ENCODE measurements at places on chromosomes 4 and X.

DNA sequence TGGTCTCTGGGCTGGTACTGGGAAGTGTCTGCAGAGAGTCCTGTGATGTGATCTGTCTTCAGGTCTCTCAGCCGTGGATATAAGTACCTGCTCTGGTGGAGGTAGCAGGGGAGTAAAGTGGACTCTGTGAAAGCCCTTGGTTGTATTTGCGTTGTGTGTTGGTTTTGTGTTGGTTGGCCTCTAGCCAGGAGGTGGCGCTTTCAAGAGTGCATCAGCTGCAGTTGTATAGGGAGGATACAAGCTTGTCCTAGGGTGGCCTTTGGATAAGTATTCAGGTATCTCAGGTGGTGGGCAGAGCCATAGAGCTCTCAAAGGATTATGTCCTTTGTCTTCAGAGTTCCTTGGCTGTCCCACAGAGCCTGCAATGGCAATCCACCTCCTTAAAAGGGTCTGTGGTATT, 111.6 kb downstream of the MAGEB17 start:
- no peak for DNase-seq

DNA sequence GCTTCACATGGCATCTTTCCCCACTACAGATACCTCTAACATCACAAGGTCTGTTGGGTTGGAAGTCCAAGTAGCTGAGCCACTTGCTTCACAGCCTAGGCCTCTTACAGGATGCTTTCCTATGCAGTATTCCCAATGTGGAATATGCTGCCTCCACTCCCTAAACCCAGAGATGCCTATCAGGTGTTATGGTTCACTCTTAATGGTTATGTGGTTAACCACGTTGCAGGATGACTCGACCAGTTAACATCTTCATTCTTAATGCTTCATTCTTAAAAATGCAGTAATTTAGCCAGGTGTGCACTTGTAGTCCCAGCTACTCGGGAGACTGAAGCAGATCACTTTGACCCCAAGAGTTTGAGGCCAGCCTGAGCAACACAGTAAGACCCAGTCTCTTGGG, 24.2 kb downstream of the HAUS3 start:
- no peak for DNase-seq

- no peak for DNase-seq
Measured at GRCh38 chr4:76061982-76062381, 12.5 kb upstream of the ART3 start.

GRCh38 chrX:69109706-69110105, 55.5 kb downstream of the PJA1 start:
- DNase-seq: no peak

GRCh38 chr4:147096667-147097604, 151.3 kb upstream of the TTC29 start:
- no peak for DNase-seq

DNA sequence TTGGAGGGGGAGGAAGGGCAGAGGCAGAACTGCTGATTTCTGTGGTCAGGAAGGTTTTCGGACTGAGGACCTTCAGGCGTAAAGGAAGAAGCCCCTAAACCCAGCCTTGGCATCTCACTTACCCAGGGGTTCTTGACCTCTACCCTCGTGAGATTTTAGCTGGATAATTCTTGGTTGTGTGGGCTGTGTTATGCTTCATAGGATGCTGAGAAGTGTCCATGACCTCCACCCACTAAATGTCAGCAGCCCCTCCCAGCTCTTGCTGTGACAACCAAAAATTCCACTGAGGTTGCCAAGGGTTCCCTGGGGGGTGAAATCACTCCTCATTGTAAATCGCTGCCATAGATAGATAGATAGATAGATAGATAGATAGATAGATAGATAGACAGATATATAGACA, 5.8 kb upstream of the CRLF2 start:
- no peak for DNase-seq

- DNase-seq: no peak
Measured at GRCh38 chrX:109997786-109998452, 5.0 kb upstream of the TMEM164 start.

GRCh38 chr4:24924309-24924781, 11.5 kb upstream of the CCDC149 start:
- DNase-seq: no peak

GRCh38 chr4:7932287-7932686, 7.4 kb downstream of the AFAP1 start:
- no peak for DNase-seq

GRCh38 chr4:110075083-110075738, 123.2 kb downstream of the ELOVL6 start:
- DNase-seq: no peak

- DNase-seq: no peak
Measured at GRCh38 chr4:154471526-154472331, 19.9 kb downstream of the DCHS2 start.

DNA sequence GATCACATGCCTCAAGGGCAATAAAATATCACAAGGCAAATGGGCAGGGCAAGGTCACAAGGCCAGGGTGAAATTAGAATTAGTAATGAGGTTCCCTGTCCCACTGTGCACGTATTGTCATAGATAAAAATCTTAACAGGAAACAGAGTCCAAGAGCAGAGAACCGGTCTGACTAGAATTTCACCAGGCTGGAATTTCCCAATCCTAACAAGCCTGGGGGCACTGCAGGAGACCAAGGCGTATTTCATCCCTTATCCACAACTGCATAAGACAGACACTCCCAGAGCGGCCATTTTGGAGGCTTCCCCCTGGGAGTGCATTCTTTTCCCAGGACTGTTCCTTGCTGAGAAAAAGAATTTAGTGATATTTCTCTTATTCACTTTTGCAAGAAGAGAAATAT, 25.9 kb upstream of the PRDM5 start:
- no peak for DNase-seq

- no peak for DNase-seq
Measured at GRCh38 chrX:148854306-148854705, 353.9 kb downstream of the AFF2 start.

DNA sequence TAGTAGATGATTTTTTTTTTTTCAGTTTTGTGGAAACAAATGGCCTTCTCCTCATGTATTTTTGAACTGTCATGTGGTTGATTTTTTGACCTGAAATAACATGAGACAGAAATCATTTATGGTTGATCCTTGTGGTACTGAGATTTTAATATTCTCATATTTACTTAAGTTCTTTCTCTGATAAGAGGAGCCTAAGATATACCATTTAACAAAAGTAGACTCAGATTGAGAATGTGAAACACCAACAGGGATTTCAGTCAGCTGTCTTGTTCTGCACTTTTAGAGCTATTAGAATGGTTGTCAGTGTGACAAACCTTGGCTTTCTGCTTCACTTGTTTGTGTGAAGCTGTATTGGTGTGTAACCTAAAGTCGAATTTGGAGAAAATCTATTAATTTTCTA, 575.7 kb downstream of the SPOCK3 start:
- DNase-seq: no peak

- DNase-seq: no peak
Measured at GRCh38 chr4:6126971-6127745, 73.2 kb downstream of the JAKMIP1 start.

- DNase-seq: no peak
Measured at GRCh38 chr4:16411501-16412085, 185.3 kb upstream of the TAPT1 start.

- no peak for DNase-seq
Measured at GRCh38 chr4:115515772-115516171, 402.4 kb upstream of the NDST4 start.
